ENCODE measurements at places on chromosomes 4 and X.

DNA sequence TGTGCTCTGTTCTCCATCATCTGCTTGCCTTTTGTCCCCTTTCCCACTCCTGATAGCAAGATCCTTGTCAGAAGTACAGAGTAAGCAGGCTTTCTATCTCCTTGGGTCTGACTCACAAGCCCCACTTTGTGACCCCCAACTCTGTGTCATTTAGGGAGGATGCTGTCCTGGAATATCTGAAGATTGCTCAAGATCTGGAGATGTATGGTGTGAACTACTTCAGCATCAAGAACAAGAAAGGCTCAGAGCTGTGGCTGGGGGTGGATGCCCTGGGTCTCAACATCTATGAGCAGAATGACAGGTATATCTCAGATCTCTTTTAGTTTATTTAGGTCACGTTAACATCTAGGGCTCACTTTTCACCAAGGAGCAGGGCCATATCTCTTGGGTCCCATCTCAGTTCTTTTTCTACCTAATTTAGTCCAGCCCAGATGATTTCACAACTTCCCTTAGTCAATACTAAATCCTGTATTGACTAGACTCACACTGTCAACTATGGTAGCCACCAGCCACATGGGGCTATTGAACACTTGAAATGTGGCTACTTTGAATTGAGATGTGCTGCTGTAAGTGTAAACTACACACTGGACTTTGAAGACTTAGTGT lies 64.3 kb downstream of the MSN start:
- DNase-seq: no peak

DNA sequence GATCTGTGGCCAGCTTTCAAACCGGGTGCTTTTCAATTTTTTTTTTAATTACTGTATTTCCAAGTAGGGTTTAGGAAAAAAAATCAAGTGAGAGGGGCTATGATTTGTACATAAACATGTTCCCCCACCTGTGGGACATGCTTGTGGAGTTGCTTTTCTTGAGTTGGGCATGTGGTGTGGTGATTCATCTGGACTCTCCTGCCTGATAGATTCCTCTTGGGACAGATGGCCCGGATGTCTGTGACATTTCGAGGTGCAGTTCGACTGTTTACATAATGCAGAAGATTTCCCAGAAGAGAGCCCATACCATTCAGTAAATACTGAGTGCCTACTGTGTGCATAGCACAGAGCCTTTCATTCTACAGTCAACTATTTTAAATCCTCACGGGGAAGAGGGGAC lies 49.9 kb downstream of the DOCK11 start:
- DNase-seq: no peak

DNA sequence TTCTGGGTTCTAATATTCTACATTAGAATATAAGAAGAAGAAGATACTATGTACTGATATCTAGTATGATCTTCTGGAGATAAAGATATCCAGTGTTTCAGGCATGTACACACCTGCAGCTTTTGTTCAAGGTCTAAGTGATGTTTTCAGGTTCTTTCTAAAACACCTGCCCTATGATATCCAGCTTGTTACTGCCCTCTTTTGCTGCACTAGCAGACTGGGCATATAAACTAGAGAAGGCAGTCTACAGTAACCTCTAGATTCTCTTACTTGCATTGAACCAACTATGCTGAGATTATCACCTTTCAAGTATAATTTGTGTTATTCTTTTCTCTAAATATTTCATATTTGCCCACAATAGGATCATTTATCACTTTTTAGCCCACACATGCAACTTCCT lies 1.9 kb upstream of the FRYL start:
- no peak for DNase-seq

DNA sequence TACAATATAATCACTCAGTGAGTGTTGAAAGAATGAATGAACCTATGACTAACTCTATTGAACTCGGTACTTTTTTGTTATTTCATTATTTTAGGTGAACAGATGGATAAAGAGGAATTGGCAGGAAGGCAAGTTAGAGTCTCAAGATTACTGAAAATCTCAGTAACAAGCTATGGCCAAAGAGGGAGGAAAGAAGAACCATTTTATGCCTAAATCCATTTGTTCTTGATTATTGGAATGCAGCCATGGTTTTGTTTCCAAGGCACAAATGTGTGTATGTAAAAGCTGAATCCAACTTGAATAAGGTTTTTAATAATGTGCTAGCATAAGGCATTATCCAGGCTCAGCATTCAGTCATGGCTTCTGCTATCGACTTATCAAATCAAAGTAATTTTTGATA lies 196.4 kb downstream of the DTHD1 start:
- no peak for DNase-seq

- no peak for DNase-seq
These were observed 9.0 kb downstream of the PDGFC start for GRCh38 chr4:156962528-156962974.

GRCh38 chrX:37883196-37883595 lies 35.8 kb upstream of the DYNLT3 start:
- DNase-seq: no peak

DNA sequence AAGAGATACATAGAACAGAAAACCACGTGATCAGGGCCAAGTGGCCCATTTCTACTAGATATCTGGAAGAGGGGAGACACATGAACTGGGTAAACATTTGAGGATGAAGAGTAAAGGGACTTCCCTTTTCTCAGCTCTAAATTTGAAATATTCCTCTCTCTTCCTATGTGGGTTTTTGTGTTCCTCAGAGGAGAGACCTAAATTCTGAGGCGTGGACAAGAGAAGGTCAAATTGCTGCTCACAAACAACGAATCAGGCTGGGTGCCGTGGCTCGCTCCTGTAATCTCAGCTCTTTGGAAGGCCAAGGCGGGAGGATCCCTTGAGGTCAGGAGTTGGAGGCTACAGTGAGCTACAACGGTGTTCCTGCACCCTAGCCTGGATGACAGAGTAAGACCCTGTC lies 216.0 kb downstream of the PTTG2 start:
- no peak for DNase-seq

DNA sequence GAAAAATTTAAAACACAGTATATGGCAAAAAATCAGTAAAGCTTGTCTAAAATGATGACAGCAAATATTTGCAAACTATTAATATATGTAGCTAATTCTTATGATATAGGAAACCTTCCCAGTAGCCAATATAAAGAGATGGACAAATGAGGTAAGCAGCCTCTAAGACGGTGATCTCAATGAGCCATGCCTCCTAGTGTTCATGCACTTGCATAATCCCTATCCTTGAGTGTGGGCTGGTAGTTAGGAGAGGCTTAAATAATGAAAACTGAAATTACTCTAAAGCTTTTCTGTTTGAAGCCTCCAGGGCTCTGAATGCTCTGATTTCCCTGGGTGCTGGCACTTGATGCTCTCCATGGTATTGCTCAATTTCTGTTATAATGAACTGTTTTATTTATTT lies 24.6 kb upstream of the ARMCX4 start:
- no peak for DNase-seq

- DNase-seq: no peak
These were observed 273.7 kb downstream of the SMARCA1 start for GRCh38 chrX:129249563-129249962.

- DNase-seq: no peak
These were observed 589.6 kb downstream of the ZNF674 start for GRCh38 chrX:45955661-45956060.

GRCh38 chrX:139815771-139816170 lies 107.8 kb upstream of the MCF2 start:
- no peak for DNase-seq

DNA sequence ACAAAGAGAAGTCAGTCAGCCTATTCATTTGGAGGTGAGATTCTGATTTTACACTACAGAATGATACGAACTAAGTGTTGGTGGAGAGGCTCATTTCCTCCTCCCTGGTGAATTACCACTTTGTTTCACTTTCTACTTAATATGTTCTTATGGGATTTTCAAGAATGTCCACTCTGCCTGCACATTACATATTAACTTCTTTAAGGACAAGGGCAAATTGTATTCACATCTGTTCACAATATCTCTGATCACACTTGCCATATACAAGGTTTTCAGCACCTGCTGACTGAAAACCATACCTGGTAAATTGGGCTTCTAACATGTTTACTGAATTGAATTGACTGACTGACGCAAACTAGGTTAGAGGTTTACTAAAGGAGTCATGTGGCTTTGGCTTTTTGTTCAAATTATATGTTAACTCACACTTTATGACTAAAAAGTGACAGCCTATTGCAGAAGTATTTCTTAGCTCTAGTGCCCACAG lies 188.4 kb upstream of the MBNL3 start:
- DNase-seq: no peak

- DNase-seq: no peak
These were observed 42.2 kb upstream of the PTCHD1 start for GRCh38 chrX:23292354-23292987.

DNA sequence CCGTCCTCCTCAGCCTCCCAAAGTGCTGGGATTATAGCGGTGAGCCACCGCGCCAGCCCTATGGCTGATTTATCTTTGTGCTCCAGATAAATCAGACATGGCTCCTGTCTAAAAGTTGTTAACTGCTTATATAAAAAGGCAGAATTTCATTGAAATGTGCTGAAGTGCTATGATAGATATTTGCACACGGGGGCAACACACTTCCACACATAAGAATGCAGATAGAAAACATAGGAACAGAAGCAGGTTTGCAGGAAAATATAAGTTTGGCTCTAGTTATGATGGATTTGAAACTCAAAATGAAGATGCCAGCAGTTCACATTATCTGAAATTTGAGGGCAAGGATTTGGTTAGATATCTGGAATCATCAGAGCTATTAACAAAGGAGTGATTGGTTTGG lies 163.1 kb upstream of the SLITRK2 start:
- DNase-seq: no peak

- DNase-seq: no peak
These were observed 49.4 kb downstream of the RPS6KA3 start for GRCh38 chrX:20217271-20217670.

GRCh38 chrX:24025741-24026403 lies 1.1 kb downstream of the KLHL15 start:
- no peak for DNase-seq

DNA sequence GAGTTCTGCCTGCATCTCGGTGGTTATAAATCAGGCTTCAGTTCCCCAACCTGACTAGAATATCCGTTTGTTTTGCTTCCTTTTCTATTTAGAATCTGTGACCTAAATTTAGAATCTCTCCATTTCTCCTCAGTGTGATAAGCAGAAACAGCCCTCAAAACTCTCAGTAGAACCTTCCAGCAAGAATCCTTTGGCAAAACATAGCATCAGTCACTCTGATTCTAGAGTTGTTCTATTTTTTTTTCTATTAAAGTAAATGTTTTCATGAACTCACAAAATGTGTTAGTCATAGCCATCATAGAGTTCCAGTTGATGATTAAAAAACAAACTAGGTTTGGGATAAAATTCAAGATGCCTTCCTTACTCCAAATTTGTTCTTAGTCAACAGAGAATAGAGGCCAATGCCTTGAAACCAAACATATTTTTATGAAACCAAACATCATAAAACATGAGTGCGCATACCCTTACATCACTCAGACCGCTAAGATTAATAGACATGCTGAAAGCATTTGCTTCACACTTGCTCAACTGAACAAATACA lies 13.2 kb upstream of the C1QTNF7 start:
- DNase-seq: no peak

- no peak for DNase-seq
These were observed 146.2 kb upstream of the FAT4 start for GRCh38 chr4:125168531-125168930.

DNA sequence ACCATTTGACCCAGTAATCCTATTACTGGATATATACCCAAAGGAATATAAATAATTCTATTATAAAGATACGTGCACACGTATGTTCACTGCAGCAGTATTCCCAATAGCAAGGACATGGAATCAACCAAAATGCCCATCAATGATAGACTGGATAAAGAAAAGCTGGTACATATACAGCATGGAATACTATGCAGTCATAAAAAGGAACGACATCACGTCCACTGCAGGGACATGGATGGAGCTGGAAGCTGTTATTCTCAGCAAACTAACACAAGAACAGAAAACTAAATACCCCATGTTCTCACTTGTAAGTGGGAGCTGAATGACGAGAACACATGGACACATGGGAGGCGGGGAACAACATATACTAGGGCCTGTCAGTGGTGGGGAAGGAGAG lies 69.7 kb downstream of the PHF8 start:
- no peak for DNase-seq

DNA sequence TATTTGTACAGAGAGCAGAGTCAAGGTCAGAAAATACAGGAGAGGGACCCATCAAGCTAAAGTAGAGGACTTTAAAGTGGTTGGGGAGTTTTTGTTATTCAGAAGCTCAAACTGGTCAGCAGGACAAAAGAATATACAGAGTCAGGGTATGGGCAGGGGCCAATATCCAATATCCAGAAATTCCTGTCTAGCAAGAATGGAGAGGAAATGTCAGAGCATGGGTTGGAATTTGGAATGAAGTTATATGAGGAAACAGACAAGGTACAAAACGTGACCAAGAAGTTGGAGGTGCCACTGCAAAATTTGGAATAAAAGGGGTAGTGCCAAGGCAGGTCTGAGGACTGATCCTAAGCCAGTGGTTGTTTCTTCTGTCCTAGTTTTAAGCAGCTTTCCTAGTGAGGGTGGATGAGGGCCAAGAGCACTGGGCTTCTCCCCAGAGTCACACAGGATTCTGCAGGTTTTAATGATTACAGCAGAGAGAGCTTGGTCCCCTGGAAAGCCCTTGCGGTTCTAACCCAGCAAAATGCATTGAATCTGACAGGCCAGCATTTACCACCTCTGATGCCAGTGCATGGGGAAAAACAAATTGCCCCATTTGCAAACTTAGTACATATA lies 304.7 kb upstream of the FTHL17 start:
- DNase-seq: no peak

DNA sequence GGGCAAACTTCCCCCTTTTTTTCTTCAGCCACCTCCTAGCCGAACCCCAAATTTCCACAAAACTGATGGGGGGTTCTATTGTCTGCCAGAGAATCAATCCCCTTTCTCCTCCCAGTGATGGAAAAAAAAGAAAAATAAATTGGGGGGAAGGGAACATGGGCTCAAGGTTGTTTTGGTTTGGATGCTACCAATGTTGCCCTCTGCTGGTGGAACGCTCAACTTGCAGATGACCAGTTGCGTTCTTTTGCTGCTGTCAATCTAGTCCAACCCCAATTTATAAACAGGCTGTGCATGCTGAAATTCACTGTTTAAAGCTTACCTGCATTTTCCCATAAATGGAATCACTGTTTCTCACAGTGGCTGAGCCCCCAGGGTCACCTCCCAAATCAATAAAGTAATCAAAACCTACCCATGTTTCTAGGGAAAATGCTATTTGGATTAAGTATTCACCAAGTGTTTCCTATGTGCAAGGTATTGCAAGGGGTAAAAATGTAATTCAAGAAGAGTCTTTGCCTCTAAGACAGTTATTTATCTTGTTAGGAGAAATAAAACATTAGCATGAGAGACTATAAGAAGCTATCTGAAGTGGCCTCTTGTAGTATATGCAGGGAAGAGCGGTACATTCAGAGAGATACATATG lies 116.7 kb upstream of the TMEM164 start:
- DNase-seq: no peak
